ENCODE measurements at places on chromosomes 1 and 21.

- no peak for DNase-seq
Observed at GRCh38 chr1:239337799-239338430, 48.5 kb upstream of the CHRM3 start.

GRCh38 chr21:18089786-18090185 is 154.8 kb upstream of the CHODL start:
- DNase-seq: no peak

GRCh38 chr21:33811167-33812010 is 104.2 kb downstream of the ATP5PO start:
- DNase-seq: no peak

- no peak for DNase-seq
Observed at GRCh38 chr1:226688808-226689207, 50.3 kb downstream of the ITPKB start.

GRCh38 chr1:84103197-84103992 is 40.7 kb upstream of the PRKACB start:
- DNase-seq: peak; percentile 67

DNA sequence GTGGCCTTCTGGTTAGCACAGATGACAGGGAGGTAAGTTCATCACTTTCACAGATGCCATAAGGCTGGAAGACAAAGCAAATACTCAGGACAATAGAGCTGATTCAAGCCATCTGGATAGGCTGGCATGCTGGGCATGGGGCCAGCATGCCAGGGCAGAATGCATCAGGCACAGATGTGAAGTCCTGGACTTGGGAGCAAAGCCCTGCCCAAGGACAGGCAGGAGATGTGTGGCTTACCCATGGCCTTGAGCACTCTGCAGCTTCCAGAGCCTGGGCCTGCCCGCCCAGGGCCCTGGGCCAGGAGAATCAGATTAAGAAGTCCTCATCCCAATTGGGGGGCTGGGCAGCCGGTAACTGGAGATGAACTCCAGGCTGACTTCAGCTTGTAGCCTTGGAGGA is 135.7 kb upstream of the ZC3H12A start:
- peak; percentile 87 for DNase-seq

- no peak for DNase-seq
Observed at GRCh38 chr1:110618668-110619067, 12.5 kb upstream of the KCNA2 start.

- peak; percentile 50 for DNase-seq
Observed at GRCh38 chr1:183180634-183181056, 5.4 kb upstream of the LAMC2 start.

GRCh38 chr1:229479660-229480399 is 28.3 kb downstream of the NUP133 start:
- no peak for DNase-seq

DNA sequence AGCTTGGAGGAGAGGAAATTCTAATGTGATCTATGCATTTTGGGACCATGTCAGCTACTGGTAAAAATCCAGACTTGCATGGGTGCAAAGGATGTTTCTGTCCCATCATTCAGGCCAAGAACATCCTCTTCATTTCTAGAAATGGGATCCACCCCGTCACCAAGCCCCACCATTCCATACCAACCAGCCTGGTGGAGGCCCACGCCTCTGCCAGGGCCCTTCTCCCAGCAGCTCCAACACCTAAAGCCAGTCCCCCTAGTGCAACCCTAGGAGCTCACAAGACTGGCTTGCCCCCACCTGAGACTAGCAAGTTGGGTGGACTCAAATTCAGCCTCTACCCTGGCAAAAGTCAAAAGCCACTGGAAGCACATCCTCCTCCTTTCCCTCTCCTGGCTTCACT is 1.9 kb downstream of the ARHGEF11 start:
- no peak for DNase-seq

DNA sequence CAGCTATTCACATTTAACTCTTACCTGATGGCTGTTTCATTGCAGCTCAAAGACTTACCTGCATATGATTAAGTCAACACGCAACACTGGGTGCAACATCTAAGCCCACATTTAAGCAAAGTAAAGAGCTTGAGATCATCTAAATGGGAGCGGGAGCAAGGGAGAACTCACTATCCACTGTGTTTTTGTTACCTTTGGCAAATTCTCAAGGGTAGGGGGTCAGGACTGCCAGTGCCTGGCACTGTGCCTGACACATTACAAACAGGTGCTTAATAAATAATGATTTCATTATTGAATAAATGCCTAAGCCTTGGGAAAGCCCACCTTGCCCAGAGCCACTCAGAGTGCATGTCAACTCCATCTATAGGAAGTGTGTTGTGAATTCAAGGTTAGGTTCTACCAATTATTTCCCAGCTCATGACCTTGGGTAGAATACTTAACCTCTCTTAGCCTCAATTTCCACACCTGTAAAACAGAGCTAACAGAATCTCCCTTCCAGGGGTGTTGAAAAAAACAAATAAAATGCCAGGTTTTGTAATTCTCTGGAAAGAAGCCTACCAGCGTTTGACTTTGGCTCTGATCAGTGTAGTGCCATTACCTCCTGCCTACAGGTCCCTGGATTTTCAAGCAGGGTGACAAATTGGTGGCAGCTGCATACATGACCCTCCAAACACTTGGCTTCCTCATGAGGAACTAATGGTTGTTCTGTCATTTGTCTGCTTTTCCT is 109.7 kb downstream of the TGFBR3 start:
- no peak for DNase-seq

GRCh38 chr1:226633541-226634165 is 85.1 kb downstream of the STUM start:
- DNase-seq: peak; percentile 95

- DNase-seq: no peak
Observed at GRCh38 chr1:69862906-69863305, 295.2 kb downstream of the LRRC7 start.

DNA sequence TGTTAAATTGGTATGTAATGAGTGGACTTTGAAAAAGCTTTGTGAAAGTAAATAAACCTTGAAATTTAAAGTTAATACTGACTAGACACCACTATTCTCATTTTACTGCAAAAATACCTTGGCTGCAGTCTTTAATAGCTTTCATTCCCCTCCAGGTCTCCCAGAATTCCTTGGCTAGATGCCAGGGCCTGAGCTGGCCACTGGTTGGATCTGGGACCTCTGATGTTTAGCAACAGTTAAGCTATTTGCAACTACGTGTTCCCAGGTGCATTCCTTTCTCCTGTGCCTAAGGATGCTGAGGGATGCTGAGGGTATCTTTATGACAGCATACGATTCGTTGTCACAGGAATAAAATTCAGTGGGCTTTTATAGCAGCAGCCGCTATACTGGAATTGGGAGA is 938.7 kb downstream of the TTLL7 start:
- no peak for DNase-seq

- no peak for DNase-seq
Observed at GRCh38 chr21:26055841-26056264, 114.7 kb downstream of the APP start.

GRCh38 chr21:45336870-45337269 is 49.2 kb upstream of the POFUT2 start:
- no peak for DNase-seq

DNA sequence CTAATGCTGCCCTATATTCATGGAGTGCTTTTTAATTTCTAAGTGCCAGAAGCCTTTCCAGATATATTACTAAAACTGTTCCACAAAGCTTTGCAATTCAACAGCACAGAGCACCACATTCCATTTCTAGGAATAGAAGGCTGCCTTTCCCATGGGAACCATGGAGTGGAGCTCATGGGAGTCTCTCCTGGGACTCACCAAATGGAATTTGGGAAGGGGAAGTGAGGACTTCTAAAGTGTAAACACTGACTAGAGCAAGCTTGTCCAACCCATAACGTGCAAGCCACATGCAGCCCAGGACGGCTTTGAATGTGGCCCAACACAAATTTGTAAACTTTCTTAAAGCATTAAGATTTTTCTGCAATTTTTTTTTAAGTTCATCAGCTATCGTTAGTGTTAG is 190.4 kb upstream of the TNR start:
- DNase-seq: no peak

DNA sequence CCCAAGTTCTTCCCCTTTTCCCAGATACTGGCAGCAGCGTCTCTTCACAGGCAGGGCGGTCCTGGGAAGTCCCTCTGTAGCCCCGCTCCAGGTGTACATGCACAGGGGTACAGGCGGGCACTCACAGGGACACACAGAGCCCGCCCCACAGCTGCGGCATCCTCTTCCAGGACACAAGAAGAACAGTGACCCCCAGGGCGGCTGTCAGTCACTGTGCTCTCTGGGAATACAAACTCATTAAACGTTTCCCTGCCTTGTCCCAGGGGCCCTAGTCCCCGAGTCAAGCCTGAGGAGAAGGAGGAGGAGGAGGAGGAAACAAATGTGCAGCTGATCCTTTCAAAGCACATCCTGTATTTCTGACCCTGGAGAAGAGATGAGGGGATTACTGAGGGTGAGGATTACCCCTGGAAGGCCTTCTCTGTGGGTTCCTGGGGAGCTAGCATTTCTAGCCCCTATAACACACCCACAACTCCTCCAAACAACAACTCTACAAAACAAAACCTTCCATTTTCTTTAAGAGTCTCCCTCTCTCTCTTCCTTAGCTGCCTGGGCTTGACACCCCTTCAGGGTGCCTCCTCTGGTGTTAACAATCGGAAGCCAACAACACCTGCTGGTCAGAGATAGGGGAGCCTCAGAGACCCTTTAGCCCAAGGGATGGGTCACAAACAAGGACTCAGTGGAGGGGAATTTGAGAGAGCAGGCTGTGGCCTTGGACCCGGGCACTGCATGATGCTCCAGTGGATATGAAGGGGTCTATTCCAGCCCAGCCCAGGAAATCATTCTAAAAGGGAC is 28.4 kb upstream of the DMBX1 start:
- DNase-seq: no peak

DNA sequence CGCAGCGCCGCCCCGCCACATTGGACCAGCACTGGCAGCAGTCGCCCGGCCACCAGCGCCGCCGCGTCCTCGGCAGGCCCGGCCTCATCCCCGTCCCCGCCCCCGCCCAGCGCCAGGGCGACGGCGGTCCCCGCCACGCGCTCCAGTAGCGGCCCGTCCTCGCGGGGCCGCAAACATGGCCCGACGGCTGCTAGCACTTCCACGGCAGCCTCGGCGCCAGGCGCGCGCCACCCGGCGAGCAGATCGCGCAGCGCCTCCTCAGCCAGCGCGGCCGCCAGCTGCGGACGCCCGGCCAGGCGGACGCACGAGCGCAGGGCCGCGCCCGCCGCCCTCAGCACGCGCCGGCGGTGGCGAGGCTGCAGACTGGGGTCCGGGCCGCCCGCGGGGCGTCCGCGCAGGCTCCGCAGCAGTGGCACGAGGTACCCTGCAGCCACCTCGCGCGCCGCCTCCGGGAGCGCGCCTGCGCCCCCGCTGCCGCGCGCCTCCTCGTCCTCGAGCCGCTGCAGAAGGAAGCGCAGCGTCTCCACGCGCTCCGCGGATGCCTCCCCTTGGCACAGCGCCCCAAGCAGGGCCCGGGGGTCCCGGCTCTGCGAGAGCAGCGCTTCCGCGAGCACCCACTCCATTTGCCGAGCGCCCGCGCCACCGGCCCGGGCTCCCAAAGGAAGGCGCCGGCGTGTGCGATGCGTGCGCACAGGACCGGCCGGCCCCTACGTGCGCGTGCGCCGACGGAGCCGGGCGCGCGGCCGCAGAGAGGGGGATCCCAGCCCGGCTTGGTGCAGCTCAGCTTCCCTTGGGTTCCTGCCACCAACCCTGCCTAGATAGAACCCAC is at the start of gene TARBP1:
TSS of gene TARBP1 (minus strand) at position 699 of the 829 bp plus-strand sequence. CDS start at position 623, 76 bp downstream.
- DNase-seq: peak; percentile 89

GRCh38 chr1:239448911-239449310 is 62.5 kb downstream of the CHRM3 start:
- no peak for DNase-seq
